DMS 273 treated with DMSO at 0.1 percent for 48 hours (cell line): ENCODE measurements at places on chromosomes 5 and 9.

GRCh38 chr5:132427281-132428146, 58.0 kb downstream of the SLC22A5 start:
- DNase-seq, result no peak

- no peak for DNase-seq
These were observed 56.8 kb downstream of the MINAR2 start for GRCh38 chr5:129804705-129805104.

- DNase-seq, result no peak
These were observed 60.8 kb upstream of the GARNL3 start for GRCh38 chr9:127203681-127204327.

DNA sequence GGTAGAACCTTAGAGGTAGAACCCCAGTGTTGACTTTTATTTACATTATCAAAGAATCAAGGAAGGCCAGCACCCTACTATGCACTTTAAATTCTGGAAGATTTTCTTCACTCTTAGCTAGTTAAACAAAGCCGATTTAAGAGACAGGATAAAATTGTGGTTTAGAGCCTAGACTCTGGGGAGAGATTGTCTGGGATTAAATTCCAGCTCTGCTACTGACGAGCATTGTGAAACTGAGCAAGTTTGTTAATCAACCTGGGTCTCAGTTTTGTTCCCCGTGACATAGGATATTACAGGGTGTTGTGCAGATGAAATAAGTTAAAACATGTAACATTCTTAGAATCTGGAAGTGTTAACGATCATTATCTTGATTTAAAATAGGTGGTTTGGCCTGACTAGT, 83.5 kb downstream of the FEM1C start:
- no peak for DNase-seq

- DNase-seq, result no peak
These were observed 414.6 kb downstream of the BNC2 start for GRCh38 chr9:16455842-16456241.

DNA sequence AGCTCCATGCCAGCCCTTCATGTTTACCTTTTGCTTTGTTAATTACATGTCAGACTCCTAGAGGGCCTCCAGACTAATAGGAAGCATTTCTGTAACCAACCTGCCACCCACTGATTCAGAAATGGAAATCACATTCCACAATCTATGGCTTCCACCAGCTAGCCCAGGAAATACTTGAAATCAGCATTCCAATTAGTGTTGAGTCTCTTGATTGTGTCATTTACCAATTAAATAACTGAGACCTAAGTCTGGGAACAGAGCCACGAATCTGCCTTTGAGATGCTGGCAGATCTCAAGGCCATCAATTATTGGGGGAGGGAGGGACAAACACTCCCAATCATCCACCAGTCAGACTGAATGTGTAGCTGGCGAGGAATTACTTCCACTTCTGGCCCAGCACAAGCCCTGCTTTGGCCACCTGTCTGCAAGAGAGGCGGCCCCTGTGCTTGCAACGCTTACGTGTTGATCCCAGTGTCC, 27.4 kb upstream of the SAP30L start:
- DNase-seq, result no peak

- no peak for DNase-seq
These were observed 132.3 kb upstream of the SMARCA2 start for GRCh38 chr9:1882711-1883403.

GRCh38 chr5:84725946-84726570, 341.4 kb upstream of the EDIL3 start:
- DNase-seq, result no peak

DNA sequence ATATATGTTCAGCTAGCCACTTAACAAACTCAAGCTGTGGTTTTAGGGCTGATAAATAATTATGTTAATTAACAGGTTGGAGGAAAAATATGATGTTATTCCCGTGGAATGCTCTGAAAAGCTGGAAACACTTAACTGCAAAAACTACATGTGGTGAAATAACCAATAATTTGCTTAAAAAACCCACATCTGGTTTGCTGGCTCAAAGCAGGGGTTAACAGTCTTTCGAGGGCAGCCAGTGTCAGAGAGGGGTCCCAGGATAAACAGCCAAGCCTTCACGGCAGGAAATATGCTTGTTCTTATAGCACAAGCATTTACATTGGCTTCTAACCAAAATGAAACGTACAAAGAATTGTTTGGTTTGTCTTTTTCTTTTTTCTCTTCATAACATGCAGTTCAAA, 254.0 kb upstream of the GAS1 start:
- DNase-seq, result no peak

DNA sequence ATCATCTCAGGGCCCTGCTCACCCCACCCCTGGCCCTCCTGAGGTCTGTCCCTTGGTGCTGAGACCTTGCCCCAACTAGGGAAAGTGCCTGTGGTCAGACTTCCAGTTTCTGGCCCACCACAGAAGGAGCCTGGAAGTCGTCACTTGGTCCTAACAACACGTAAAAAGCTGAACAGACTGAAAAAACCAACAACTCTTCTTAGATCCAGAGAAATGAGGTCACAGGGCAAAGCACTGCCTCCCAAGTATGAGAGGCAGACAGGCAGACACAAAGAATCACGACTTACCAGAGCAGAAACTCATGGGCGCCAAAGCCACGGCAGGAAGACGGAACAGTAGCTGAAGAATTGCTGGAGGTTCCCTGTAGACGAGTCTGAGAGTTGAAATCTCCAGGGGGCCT, 38.5 kb downstream of the OR2V1 start:
- no peak for DNase-seq

GRCh38 chr9:7536310-7536939, 263.2 kb downstream of the DMAC1 start:
- no peak for DNase-seq

GRCh38 chr9:133694686-133695085, 43.5 kb downstream of the SARDH start:
- DNase-seq, result peak; percentile 28

GRCh38 chr9:94212531-94212930, 46.6 kb upstream of the ZNF169 start:
- no peak for DNase-seq

- DNase-seq, result peak; percentile 39
These were observed 94.5 kb downstream of the PDE4D start for GRCh38 chr5:59798862-59799667.

DNA sequence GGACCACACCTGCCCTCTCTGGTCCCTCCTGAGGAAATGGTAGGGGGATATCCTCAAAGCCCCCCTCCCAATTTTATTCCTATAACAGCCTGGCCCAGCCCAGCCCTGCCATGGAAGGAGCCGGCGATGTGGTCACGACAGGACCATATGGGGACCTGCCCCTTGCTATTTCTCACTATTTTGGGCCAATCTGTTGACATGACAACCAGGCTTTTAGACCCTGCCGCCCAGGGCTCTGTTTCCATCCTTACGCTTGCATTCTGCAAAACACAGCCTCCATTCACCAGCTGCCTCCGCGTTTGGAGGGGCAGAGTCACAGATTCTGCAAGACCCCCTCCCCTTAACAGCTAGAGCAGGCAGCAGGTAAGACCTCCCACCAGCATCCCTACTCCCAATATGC, 112.2 kb downstream of the GABBR2 start:
- DNase-seq, result no peak

DNA sequence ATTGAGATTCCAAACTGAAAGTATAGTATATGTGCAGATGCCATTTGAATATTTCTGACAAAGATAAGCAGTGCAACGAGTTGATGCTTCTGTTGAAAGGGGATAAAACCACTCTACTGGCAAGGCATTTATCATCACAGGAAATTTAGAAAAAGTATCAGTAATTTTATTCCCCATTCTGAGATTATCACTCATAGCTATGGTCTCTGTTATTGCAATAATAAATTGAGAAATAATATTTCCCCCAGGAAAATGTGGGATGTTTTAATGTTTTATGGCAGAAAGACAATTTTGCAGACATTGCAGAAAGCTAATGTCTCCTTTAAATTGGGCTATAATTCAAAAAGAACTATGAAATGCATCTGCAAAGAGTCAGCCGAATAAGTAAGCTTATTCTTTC, 1612.7 kb upstream of the ACO1 start:
- DNase-seq, result no peak

DNA sequence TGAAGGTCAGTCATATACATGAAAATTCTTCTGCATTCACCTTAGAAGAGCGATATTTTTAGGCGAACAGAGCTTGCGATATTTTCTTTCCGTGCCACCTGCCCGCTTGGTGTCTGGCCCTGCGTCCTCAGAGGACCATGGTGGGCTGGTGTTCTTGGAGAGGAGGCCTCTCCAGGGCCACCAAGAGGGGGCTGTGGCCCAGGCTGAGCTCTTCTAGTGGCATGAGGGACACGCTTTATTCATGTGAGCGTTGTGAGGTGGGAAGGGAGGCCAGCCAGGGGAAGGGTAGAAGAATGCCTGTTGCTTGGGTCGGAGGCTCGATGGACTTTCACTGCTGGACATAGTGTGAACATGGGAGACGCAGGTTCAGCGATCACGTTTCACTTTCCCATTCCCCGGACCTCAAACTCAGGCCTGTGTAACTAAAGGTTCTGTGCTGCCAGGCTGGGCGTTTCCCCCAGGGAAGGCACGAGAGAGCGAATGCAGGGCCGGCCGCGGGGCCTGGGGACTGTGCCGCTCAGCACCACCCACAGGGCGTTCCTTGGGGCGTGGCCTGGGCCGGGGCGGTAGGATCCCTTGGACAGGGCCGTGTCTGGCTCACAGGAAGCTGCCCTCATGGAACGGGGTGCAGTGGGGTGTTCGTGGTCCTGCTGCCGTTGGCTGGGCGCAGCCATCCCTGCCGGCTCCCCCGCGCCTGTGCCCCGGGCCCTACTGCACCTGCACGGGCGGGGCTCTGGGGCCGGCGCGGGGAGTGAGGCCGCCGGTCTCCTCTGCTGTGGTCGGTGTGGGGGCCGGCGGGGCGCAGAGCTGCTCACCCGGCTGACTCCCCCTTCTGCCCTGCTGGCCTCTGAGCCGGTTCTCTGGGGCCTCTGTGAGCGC, 40.7 kb upstream of the CLPTM1L start:
- no peak for DNase-seq

DNA sequence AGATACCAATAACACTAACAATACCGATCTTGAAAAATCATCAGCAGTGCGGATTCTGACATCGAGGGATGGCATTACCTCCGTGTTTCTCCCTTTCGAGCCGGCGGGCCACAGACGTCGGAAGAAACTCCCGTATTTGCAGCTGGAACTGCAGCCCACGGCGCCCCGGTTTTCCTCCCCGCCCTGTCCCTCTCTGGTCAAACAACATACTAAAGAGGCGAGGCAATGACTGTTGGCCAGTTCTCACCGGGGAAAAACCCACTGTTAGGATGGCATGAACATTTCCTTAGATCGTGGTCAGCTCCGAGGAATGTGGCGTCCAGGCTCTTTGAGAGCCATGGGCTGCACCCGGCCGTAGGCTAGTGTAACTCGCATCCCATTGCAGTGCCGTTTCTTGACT, 32.8 kb downstream of the OLFM1 start:
- no peak for DNase-seq

DNA sequence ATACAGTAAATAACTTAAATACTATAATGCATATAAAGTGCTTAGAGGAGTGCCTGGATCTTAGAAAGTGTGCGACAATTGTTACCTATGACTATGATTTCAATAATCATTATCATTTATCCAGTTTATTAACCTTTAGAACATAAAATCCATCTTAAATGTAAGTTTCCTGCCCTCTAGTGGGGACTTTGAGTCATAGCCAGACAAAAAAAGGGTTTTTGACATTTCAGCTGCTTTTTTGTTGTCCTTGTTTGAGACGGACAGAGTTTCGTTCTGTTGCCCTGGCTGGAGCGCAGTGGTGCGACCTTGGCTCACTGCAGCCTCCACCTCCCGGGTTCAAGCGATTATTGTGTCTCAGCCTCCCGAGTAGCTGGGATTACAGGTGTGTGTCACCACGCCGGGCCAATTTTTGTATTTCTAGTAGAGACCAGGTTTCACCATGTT, 9.7 kb upstream of the C9orf152 start:
- DNase-seq, result peak; percentile 12

GRCh38 chr5:169095976-169096375, 205.0 kb downstream of the SLIT3 start:
- DNase-seq, result no peak

DNA sequence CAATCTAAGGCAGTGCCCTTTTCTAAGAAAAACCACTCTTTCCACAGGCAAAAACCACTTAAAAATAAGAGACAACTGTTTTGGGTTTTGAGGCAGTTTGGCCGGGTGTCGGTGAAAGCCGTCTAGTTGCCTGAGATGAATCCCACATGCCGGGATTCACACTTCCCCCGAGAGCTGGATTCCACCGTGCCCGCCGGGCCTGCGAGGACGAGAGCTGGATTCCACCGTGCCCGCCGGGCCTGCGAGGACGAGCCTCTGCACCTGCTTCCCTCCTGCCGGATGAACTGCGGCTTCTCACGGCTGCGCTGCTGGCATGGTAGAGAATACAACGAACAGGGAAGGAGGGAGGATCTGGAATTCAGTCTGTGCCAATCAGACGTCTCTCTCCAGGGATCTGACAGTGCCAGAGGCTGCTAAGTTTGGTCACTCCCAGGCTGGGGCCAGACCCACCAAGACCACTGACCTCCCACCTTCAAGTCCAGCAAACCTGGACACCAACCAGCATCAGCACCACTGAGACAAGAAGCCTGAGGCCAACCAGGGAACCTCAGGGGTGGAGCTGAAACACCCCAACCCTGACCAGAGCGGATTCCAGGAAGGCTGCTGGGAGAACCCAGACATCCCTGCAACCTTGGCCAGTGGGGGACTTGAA, 23.0 kb downstream of the VAV2 start:
- DNase-seq, result no peak

- DNase-seq, result no peak
These were observed 53.5 kb downstream of the RGS3 start for GRCh38 chr9:113516840-113517577.

DNA sequence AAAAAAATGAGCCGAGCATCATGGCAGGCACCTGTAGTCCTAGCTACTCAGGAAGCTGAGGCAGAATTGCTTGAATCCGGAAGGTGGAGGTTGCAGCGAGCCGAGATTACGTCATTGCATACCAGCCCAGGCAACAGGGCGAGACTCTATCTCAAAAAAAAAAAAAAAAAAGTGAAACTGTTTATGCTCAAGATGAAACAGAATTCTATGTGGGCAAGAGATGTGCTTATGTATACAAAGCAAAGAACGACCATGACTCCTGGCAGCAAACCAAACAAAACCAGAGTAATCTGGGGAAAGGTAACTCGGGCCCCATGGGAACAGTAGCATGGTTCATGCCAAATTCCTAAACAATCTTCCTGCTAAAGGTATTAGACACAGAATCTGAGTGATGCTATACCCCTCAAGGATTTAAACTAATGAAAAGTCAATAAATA, 32.6 kb upstream of the PLAC8L1 start:
- DNase-seq, result no peak

- no peak for DNase-seq
These were observed 266.6 kb downstream of the SMARCA2 start for GRCh38 chr9:2281803-2282185.

DNA sequence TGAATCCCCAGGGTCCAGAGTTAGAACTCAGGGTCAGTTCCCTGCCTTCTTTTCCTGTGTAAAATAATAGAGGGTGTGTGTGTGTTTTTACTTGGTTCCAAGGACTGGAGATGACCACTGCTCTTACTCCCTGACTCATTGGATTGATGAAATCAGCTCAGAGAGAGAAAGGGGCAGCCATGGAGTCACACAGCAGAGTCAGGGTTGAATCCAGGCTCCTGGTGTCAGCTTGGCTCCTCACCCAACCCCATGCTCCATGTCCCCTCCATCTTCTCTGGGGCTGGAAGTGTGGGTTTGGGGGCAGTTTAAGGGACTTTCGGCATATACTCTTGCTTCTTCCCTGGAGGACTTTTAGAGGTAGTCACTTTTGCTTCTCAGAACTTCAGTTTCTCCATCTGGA, 21.6 kb downstream of the DAB2IP start:
- DNase-seq, result no peak

GRCh38 chr9:21801683-21802417, 586 bp upstream of the MTAP start:
- peak; percentile 74 for DNase-seq
